Sigmoid colon (tissue), 7 donors: ENCODE measurements at places on chromosomes 2 and 18. TPM values are rescaled to one million over a fixed set of nuclear protein-coding genes. Genes with fewer than 3 reads are reported as not detected.

DNA sequence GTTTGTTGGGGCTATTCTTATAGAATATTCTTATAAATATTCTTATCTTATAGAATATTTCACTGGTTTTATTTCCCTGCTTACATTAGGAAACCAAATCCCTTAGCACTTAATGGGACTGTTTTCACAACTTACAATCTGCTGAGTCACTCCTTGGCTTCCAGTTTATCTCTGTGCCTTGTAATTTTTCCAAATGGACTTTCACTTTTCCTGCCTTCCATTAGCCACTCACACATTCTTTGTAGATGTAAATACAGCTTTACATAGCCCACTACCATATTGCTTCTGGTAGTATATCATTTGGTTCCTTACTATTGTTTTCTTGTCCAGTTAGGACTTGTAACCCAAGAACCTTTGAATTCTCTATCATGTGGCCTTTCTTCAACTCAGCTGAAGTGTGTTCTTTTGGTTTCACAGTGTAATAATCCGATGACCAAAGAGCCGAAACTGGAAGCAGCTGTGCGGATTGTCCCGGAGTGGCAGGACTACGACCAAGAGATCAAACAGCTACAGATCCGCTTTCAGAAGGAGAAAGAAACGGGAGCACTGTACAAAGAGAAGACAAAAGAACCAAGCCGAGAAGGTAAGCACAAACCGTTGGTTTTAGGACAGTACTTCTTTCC, 96.1 kb downstream of the UGGT1 start:
- DNase-seq, result no peak

DNA sequence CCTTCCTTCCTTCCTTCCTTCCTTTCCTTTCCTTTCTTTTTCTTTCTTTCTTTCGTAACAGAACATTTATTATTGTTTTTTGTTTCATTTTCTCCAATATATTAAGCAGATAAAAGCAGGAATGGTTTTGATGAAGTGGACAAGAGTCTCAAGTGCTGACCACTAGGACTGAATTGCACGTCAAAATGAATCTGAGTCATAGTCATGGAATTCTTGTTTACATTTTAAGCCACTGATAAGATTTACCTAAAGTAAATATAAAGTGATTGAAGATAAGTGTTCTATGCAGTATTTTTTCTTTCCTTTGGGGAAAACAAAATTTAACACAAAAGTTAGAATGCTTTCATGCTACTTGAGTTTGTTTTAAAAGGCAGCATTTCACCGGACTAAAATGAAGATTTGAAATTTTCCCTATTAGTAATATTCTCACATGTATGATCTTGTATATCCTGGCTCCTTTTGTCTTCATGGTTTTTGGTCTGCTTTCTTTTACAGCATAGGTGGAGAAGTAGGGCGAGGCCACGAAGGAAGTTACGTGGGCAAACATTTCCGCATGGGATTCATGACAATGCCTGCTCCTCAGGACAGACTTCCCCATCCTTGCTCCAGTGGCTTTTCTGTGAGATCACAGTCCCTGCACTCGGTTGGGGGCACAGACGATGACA, 113.5 kb downstream of the NYAP2 start:
- no peak for DNase-seq

- DNase-seq, result no peak
Measured at GRCh38 chr2:88190808-88191721, 20.9 kb downstream of the THNSL2 start.

Gene ALKAL2
- 0.33 TPM for total RNA-seq
